ENCODE measurements at places on chromosomes 12 and 14.

- no peak for DNase-seq
Measured at GRCh38 chr14:96616161-96616721, 114.1 kb downstream of the PAPOLA start.

DNA sequence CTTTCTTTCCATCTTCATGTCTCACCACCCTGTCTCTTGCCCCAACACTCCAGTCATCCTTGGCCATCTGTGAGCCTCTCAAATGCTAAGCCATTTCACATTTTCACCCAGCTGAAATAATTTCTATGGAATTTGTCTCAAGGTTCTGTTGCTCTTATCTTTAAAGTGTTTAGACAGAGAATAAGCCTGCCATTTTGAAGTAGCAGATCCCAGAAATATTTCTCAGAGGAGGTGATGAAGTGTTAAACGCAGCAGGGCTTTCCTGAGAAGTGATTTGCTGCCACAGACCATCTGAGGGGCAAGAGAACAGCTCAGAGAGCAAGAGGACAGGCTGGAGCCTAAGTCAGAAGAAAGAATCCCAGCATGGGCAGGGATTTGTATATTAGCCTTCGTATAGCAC, 71.6 kb upstream of the CLMN start:
- no peak for DNase-seq

GRCh38 chr14:68593806-68594536, 198.9 kb downstream of the ZFP36L1 start:
- peak; percentile 97 for DNase-seq

DNA sequence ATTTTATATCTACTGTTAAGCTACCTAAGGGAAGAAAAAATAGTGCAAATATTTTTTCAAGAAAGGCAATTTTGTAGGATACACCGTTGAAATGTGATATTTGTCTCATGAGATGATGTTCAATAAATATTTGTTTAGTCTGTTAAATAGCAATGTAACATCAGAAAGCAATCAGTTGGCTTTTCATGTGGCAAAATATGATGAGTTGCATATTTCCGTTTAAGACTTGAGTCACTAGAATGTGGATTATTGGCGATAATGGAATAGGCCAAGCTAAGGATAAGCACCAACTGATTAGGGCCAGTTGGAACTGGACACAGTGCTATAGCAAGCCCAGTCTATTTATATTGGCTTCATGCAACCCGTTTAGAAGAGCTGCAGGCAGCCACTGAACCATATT, 250.4 kb upstream of the SLC16A7 start:
- DNase-seq, result no peak

DNA sequence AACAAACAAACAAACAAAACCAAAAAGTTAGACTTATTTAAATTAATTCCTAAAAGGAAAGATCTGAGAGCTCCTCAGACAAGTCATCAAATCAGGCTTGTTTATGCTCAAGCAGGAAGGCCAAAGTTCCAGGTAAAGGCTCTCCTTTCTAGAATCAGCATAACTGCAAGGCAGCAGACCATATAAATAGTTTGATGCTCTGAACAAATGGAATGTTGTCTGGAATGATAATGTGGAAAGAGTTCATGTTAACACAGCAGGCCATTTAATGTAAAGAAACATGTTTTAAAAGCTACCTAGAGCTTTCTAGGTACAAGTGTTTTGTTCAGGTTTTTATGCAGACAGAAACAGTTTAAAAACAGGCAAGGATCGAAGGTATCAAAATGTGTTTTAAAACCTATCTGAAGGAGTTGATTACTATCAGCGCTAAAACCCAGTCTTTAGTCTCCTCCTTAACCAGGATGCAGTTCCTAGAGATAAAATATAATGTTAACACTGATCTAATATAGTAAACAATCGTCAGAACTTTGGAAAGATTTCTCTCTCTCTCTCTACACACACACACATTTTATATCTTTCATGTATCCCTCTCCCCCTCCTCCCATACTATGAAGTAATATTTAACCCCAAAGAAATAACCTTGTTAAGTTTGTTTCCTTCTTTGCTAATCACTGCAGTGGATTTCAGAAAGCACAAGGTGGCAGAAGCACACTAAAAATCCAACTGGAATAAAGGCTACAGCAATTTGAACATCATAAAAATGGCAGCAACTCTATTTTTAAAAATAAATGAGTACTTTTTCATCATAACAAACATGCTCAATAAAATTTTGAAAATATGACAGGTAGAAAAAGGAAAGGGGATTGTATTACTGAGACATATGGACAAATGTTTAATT, 135.5 kb downstream of the PAWR start:
- peak; percentile 60 for DNase-seq

All from fibroblast of skin of right biceps (primary cell).